Stimulated activated CD4-positive, alpha-beta T cell treated with anti-CD3 and anti-CD28 coated beads, Interleukin-2, amount 100 ng/mL, for 4 hours (primary cell): ENCODE measurements at places on chromosomes 1 and 21.

DNA sequence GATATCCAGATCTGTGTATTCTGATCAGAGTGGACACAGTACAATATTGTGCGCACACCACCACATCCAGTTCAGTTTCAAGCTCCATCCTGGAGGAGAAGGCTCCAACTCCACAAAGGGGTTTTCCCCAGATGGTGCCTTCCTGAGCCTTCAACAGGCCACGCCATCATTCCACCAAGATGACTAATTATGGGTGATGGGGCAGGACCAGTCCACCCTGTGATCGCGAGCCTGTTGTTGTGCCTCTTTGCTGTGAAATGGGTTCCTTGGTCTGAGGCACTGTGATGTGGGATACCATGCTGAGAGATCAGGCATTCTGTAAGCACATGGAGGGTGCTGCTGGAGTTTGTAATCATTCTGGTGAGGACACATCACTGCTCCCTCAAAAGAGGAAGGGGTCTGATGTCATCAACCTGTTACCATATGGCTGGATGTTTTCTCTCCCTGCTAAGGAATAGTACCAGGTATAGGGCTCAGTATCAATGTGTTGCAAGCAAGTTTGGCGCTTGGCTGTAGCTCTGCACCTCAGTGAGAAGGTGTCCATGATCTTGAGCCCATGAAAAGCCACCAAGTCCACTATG, 6.7 kb upstream of the SH2D2A start:
- DNase-seq: no peak

DNA sequence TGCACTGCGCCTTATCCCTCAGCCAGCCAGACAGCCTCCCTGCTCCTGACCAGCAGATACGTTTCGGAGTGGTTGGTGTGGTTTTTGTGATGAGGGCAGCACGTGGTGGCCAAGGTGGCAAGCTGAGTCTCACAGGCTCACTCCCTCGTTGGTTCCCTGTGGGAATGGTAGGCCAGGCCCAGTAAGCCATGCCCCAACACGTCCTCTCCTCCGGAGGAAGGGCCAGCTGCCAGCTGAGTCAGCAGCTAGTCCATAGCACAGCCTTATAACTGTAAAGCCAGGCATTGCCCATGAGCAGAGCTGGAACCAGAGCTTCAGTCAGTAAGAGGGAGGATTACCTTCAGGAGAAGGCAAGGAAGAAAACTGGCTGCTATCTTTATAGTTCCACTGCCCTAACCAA, 29.5 kb downstream of the SZRD1 start:
- DNase-seq: no peak

- no peak for DNase-seq
These were observed 181.6 kb downstream of the ZNF326 start for GRCh38 chr1:90176530-90176929.

DNA sequence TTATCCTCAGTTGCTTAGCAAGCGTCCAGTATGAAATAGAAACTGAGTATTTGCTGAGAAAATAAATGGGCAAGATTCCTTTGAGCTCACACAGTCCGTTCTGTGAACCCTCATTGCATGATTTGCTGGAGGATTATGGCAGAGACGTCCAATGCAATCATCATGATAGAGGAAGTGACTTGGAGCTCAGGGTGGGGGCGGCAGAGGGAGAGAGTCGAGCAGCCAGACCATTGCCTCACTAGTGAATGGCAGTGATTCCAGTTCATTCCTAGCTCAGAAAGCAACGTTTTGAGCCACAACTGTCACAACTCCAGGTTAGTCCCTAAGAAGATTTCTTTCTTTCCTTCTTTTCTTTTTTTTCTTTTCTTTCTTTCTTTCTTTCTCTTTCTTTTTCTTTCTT, 27.5 kb upstream of the COL9A2 start:
- peak; percentile 3 for DNase-seq

- no peak for DNase-seq
These were observed 30.6 kb upstream of the LRRC3 start for GRCh38 chr21:44424608-44425306.

DNA sequence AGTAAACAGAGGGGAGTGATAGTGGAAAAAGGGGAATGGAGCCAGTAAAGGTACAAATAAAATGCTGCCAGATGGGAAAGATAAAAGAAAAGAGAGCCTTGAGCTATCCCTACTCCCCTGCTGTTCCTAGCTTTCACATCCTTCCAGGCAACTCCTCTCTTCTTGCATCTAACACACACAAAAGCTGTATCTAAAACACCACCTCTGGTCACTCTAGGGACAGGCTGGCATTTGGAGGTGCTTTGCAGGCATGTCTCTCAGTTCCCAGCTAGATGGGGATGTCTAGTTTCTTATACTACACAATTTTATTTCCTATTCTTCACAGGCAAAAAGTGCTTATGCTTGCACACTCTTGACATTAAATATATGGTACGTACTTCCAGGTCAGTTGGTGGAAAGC, 185.1 kb upstream of the ST6GALNAC5 start:
- DNase-seq: no peak
